ENCODE measurements at places on chromosomes 16 and 17.

GRCh38 chr16:87492291-87492630 lies 563 bp downstream of the ZCCHC14 start:
- no peak for DNase-seq

GRCh38 chr16:79599837-79600637 lies 500 bp downstream of the MAF start:
- peak; percentile 58 for DNase-seq

DNA sequence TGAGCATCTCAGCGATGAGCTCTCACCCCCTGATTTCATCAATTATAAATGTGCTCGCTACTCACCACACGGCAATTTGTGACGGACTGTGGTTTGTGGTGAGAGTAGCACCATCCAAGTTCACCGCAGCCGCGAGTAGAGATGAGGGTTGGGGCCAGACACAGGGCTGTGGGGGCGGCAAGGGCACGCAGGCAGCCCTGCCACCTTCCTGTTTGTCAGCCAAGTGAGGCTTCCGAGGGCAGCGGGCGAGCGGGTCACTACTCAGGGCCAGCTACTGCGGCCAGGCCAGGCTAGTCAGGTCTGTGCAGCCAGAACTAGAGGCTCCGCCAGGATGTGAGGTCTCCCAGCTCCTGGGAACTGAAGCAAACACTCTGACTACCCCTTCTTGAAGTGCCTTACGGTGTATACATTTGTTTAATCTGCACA lies 39.6 kb upstream of the MEOX1 start:
- DNase-seq: no peak

DNA sequence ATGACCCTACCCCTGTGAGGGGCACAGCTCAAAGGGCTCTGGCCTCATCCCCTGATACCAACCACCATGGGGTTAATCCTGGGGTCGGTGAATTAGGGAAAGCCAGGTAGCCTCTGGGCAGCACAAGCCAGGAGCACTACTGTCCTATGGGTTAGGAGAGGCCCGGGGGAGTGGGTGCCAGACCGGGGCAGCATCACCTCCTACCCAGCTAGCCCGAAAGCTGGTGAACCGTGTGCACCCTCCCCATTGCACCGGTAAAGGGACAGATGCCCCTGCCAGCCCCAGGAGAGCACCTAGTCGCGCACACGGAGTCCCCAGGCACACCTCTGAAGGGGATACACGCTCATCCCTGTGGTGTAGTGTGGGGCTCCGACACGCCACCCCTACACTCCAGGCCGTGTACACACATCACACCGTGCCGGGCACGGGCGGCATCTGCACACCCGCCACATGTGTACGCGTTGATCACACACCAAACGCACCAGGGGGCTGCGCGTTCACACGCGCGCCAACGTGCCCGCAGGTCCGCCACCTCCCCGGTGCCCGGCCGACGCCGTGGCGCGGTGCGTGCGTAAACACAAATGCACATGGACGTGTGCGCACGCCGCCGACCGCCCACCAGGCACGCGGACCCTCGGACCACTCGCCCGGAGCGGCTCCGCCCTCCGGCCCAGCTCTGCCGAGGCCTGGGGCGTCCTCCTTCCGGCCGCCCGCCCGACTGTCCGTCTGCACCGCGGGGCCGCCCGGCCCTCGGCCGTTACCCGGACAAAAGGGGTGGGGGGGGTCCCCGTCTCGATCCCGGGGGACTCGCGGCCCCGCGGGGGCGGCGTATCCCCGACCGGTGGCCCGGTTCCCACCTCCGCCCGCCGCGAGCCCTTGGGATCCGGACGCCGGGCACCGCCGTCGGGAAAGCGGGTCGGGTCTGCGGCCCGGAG lies 785 bp downstream of the UBALD1 start:
- peak; percentile 44 for DNase-seq

DNA sequence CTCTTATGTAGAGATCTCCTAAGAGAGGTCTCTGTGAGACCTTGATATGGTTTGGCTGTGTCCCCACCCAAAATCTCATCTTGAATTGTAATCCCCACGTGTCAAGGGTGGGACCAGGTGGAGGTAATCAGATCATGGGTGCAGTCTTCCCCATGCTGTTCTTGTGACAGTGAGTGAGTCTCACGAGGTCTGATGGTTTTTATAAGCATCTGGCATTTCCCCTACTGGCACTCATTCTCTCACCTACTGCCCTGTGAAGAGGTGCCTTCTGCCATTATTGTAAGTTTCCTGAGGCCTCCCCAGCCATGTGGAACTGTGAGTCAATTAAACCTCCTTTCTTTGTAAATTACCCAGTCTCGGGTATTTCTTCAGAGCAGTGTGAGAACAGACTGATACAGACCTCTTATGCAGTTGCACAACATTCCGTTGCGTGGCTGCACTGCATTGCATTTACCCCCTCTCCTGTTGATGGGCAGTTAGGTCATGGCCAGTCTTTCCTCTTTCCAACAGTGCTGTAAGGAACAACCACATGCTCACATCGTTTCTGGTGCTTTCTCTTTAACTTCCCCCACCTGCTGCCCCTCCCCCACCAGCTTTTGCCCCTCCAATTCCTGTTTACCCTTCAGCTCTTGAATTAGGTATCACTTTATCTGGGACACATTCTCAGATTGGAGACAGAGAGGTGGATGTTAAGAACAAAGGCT lies 43.6 kb upstream of the MED9 start:
- peak; percentile 96 for DNase-seq

- DNase-seq: no peak
Observed at GRCh38 chr16:50151756-50152155, 1.4 kb upstream of the TENT4B start.

DNA sequence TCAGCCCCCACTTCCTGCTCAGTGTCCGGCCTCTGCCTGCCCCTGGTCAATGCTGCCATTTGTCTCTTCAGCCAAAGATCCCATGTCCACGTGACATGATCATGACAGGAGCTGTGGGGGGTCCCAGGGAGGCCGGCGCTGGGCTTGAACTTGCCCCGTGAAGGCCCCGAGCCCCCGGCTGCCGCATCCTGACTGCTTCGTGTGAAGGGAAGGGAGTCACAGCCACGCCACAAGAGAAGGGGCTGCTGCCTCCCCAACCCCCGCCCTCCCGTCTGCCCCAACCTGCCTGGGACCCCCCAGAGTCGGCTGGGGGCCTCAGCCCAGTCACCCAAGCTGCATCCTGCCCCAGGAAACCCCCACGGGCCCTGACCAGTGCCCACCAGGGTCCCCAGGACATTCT lies 14.3 kb upstream of the SSTR5 start:
- no peak for DNase-seq

GRCh38 chr17:34716291-34716690 lies 136.9 kb downstream of the TMEM132E start:
- no peak for DNase-seq

GRCh38 chr17:43611230-43611969 lies 50.3 kb downstream of the MEOX1 start:
- no peak for DNase-seq

DNA sequence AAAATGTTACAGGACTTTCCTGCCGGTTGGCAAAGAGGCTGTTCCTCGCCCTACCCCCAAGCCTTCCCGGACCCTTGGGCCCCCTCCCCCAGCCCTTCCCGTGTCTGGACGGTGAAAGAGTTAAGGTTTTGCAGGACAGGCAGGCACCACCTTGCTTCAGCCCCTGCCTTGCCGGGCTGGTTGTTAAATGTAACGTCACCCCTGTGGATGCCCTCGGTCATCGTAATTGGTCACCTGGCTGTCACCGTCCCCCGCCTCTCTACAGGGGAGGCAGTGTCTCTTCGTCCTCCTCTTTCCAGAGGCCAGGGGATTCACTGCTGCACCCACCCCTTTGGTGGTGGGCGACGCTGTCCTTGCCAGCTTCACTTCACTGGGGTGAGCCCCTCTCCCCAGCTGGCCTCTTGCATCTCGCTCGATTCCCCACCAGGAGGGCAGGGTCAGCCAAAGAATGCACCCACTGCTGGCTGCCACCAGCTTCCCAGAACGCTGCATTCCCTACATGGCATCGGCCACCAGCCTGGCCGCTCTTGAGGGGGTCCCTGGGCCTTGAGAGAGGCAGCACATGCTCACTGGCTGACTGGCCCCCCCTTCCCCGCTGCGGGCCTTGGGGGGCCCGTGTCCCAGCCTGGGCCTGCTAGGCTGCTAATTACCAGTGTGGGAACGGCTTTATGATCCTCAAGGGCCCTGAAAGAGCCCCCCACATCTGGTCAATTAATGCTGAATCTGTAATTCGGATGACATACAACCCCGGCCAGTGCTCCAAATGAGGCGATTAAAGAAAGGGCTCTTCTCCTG lies 25.2 kb upstream of the GSE1 start:
- DNase-seq: no peak

Data from fibroblast of villous mesenchyme (primary cell).